Heart right ventricle (tissue), 16 donors: ENCODE measurements at places on chromosomes 2 and 18. TPM values are rescaled to one million over a fixed set of nuclear protein-coding genes. Genes with fewer than 3 reads are reported as not detected.

The MAPK4 gene
- total RNA-seq, result 29.3 TPM

The TFPI gene
- total RNA-seq, result 18.5 TPM

The NEURL3 gene
- not detected for total RNA-seq

The FHL2 gene
- 1,948 TPM for total RNA-seq

The KIF1A gene
- total RNA-seq, result 1.2 TPM

The COBLL1 gene
- 12.2 TPM for total RNA-seq

The GPR17 gene
- total RNA-seq, result not detected

The TSHZ1 gene
- total RNA-seq, result 22.1 TPM

The RSAD2 gene
- 3.9 TPM for total RNA-seq

The CCT4 gene
- 98.3 TPM for total RNA-seq

- no peaks in the 10 kb centered on the region for H3K36me3 ChIP-seq
- no peak overlapping the region for H3K27ac ChIP-seq
- DNase-seq, result no peak
- no peak overlapping the region for H3K4me3 ChIP-seq
- no peaks in the 10 kb centered on the region for H3K4me1 ChIP-seq
- H3K27me3 ChIP-seq, result peaks cover 11% of the 10 kb centered on the region
These were observed 1386.5 kb downstream of the RPIA start for GRCh38 chr2:90077948-90078347.

DNA sequence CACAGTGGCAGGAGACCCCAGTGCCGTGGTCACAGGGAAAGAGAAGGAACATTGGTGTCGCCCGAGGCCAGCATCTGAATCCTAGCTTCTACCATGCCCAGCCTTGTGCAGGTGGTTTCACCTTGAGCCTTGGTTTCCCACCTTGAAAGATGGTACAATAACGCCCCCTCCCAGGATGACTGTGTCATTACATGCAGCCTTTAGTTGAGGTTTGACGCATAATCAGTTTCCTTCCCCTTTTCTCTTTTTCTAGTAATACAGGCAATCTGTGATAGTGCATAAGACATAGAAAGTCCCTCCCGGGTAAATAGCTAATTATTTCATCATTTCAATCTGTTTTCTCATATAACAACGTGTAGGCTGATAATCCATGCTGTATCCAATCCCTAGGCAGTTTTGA, 29.8 kb upstream of the ZNF407 start:
- no peaks in the 10 kb centered on the region for H3K36me3 ChIP-seq
- H3K4me3 ChIP-seq, result no peak overlapping the region
- DNase-seq, result no peak
- H3K4me1 ChIP-seq, result no peaks in the 10 kb centered on the region
- no peak overlapping the region for H3K27ac ChIP-seq

- H3K36me3 ChIP-seq, result no peaks in the 10 kb centered on the region
- no peaks in the 10 kb centered on the region for H3K27me3 ChIP-seq
- no peak overlapping the region for H3K4me3 ChIP-seq
- H3K4me1 ChIP-seq, result no peaks in the 10 kb centered on the region
- H3K27ac ChIP-seq, result no peak overlapping the region
These were observed 414.5 kb downstream of the STK39 start for GRCh38 chr2:167832868-167833287.

DNA sequence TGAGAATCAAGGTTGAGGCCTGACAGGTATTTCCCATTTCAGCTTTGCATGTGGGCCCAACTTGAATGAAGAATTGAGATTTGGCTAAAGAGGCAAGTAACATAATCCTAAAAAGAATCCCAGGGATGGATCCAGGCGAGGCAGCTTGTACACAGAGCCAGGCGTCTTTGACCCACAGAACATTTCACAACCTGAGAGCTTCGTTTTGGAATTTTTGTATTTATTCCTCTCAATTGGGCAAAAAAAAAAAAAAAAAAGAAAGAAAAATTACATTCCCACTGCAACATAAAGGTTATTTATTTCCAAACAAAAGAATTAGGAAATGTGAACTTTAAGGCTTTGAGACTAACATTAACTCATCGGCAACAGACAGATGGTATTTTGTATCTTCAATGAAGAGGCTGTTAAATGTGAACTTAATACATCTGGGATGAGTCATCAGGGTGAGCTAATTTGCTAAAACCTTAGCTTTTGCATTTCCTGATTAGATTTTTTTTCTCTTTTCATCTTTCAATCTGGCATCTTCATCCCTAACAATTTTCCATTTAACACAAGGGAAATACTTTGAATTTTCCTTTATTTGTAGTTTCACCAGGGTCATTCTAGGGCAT, 478.5 kb upstream of the TNP1 start:
- H3K27ac ChIP-seq, result no peak overlapping the region
- DNase-seq, result no peak
- H3K27me3 ChIP-seq, result no peaks in the 10 kb centered on the region
- H3K36me3 ChIP-seq, result no peaks in the 10 kb centered on the region
- H3K4me1 ChIP-seq, result no peaks in the 10 kb centered on the region

GRCh38 chr2:119276864-119277263, 53.2 kb downstream of the STEAP3 start:
- DNase-seq, result no peak
- no peak overlapping the region for H3K27ac ChIP-seq
- peaks cover 2% of the 10 kb centered on the region for H3K4me1 ChIP-seq
- H3K36me3 ChIP-seq, result no peaks in the 10 kb centered on the region

GRCh38 chr2:2787301-2787907, 456.3 kb upstream of the MYT1L start:
- H3K36me3 ChIP-seq, result no peaks in the 10 kb centered on the region
- H3K4me3 ChIP-seq, result no peak overlapping the region
- H3K27me3 ChIP-seq, result peaks cover 12% of the 10 kb centered on the region
- H3K4me1 ChIP-seq, result no peaks in the 10 kb centered on the region
- no peak overlapping the region for H3K27ac ChIP-seq

- no peak for DNase-seq
- no peak overlapping the region for H3K4me3 ChIP-seq
- H3K27ac ChIP-seq, result no peak overlapping the region
- no peaks in the 10 kb centered on the region for H3K36me3 ChIP-seq
- H3K4me1 ChIP-seq, result peaks cover 1% of the 10 kb centered on the region
These were observed 24.3 kb upstream of the STAT1 start for GRCh38 chr2:191038241-191038725.

- no peak overlapping the region for H3K4me3 ChIP-seq
- no peak overlapping the region for H3K27ac ChIP-seq
- no peaks in the 10 kb centered on the region for H3K4me1 ChIP-seq
- no peak for DNase-seq
These were observed 170.6 kb downstream of the FIGN start for GRCh38 chr2:163565192-163565591.

DNA sequence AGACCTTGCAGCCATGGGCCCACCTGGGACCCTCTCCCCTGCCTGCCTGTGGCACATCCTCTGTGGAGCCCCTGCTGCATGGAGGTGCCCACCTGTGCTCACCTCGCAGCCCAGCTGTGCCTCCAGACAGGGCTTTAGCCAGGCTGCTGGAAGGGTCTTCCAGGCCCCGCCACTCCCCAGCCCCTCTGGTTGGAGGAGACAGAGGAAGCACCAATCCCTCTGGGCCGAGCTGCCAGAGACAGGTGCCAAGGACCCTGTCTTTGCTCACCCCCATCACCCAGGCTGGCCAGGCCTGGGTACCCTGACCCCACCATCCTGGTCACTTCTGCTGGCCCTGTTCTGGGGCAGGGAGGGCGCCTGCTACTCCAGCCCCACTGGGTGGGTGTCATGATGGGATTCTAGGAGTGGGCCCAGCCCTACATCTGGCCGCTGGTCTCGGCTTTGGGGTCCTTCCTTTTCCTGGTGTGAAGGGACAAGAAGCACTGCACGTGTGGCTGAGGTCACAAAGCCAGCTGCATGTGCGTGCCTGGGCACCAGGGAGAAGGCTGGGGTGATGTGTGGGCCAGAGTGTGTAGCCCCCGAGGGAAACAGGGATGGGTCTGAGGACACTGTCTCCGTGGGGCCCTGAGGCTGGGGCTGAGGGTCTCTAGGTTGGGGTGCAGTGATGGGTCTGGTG, 9.3 kb upstream of the NEU4 start:
- DNase-seq, result no peak
- peaks cover 17% of the 10 kb centered on the region for H3K4me1 ChIP-seq
- no peaks in the 10 kb centered on the region for H3K36me3 ChIP-seq
- H3K27me3 ChIP-seq, result no peaks in the 10 kb centered on the region

DNA sequence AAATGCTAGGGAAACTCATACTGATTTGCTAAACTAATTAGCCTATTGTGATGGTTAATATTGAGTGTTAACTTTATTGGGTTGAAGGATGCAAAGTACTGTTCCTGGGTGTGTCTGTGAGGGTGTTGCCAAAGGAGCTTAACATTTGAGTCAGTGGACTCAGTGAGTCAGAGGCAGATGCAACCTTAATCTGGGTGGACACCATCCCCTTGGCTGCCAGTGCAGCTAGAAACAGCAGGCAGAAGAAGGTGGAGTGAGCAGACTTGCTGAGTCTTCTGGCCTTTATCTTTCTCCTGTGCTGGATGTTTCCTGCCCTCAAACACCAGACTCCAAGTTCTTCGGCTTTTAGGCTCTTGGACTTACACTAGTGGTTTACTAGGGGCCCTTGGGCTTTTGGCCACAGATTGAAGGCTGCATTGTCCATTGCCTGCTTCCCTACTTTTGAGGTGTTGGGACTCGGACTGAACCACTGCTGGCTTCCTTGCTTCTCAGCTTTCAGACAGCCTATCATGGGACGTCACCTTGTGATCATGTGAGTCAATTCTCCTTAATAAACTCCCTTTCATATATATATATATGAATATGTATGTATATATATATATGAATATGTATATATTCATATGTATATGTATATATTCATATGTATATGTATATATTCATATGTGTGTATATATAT, 69.7 kb downstream of the RPRM start:
- H3K27ac ChIP-seq, result no peak overlapping the region
- H3K36me3 ChIP-seq, result no peaks in the 10 kb centered on the region
- no peak overlapping the region for H3K4me3 ChIP-seq
- H3K4me1 ChIP-seq, result no peaks in the 10 kb centered on the region

- H3K4me1 ChIP-seq, result no peaks in the 10 kb centered on the region
- H3K27ac ChIP-seq, result no peak overlapping the region
- no peaks in the 10 kb centered on the region for H3K27me3 ChIP-seq
- H3K36me3 ChIP-seq, result no peaks in the 10 kb centered on the region
- no peak for DNase-seq
These were observed 45.6 kb upstream of the GALNT3 start for GRCh38 chr2:165839610-165840009.

DNA sequence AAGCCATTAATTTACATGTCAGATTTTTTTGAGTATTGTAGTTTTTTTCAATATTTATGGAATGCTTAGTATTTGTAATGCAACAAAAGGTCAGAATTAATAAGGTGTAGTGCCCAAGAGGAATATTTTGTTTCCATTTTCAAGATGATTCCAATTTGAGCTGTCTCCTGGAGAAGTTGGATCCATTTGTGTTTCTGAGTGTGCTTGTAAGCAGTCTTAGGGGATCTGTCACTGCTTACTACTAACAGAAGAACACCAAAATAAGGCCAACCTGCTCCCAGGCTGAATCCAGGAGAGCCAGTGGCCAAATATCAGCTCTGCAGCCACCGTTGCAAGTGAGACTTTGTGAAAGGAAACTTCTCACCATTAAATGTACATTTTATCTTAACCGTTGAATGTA, 129.9 kb downstream of the AGAP1 start:
- H3K27me3 ChIP-seq, result no peaks in the 10 kb centered on the region
- H3K4me1 ChIP-seq, result peaks cover 8% of the 10 kb centered on the region
- no peak overlapping the region for H3K27ac ChIP-seq
- H3K4me3 ChIP-seq, result no peak overlapping the region

- H3K27me3 ChIP-seq, result no peaks in the 10 kb centered on the region
- no peak overlapping the region for H3K27ac ChIP-seq
- no peak overlapping the region for H3K4me3 ChIP-seq
- H3K36me3 ChIP-seq, result peaks cover 17% of the 10 kb centered on the region
These were observed 201.8 kb downstream of the GBX2 start for GRCh38 chr2:235966396-235966795.

- no peak overlapping the region for H3K27ac ChIP-seq
- H3K4me1 ChIP-seq, result no peaks in the 10 kb centered on the region
- no peaks in the 10 kb centered on the region for H3K36me3 ChIP-seq
These were observed 87.9 kb downstream of the WDPCP start for GRCh38 chr2:63500398-63500797.

GRCh38 chr2:104321116-104321795, 532.7 kb upstream of the POU3F3 start:
- no peaks in the 10 kb centered on the region for H3K4me1 ChIP-seq
- no peak overlapping the region for H3K27ac ChIP-seq
- no peak for DNase-seq
- no peak overlapping the region for H3K4me3 ChIP-seq
- peaks cover 4% of the 10 kb centered on the region for H3K27me3 ChIP-seq
- H3K36me3 ChIP-seq, result no peaks in the 10 kb centered on the region

DNA sequence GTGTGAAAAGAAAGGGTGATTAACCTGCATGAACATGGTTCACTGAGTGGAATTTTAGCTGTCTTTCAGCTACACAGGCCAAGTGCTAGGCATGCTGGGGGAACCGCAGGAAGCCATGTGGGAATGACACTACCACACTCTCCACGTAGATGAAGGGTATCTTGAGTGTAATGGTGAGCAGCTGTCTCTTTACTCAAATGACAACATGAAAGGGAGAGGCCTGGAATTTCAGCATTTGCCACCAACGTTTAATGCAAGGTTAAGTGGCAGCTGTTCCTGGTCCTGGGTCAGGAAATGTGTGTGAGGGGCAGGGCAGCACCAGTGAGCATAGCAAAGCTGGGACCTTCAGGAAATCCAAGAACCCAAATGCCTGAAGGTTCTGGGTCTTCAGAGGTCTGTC, 588.4 kb downstream of the SLC4A3 start:
- no peak overlapping the region for H3K4me3 ChIP-seq
- DNase-seq, result no peak
- H3K36me3 ChIP-seq, result no peaks in the 10 kb centered on the region
- no peaks in the 10 kb centered on the region for H3K27me3 ChIP-seq
- H3K4me1 ChIP-seq, result no peaks in the 10 kb centered on the region
- H3K27ac ChIP-seq, result no peak overlapping the region

DNA sequence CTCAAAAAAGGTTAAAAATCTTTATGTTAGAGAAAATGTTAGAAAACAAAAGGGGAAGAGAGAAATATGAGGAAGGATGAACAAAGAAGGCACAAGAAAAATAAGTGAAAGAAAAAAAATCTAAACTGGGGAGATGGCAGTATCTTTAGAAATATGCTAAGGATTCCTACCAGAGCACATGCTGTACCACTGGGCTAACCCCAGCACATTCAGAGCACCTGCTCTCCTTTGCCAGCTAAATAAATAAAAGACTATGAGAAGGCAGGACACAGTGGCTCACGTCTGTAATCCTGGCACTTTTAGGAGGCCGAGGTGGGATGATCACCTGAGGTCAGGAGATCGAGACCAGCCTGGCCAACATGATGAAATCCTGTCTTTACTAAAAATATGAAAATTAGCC, 92.2 kb upstream of the CDKL4 start:
- no peak overlapping the region for H3K4me3 ChIP-seq
- no peak overlapping the region for H3K27ac ChIP-seq
- H3K4me1 ChIP-seq, result peaks cover 18% of the 10 kb centered on the region
- H3K36me3 ChIP-seq, result peaks cover 3% of the 10 kb centered on the region
- H3K27me3 ChIP-seq, result no peaks in the 10 kb centered on the region
- no peak for DNase-seq

DNA sequence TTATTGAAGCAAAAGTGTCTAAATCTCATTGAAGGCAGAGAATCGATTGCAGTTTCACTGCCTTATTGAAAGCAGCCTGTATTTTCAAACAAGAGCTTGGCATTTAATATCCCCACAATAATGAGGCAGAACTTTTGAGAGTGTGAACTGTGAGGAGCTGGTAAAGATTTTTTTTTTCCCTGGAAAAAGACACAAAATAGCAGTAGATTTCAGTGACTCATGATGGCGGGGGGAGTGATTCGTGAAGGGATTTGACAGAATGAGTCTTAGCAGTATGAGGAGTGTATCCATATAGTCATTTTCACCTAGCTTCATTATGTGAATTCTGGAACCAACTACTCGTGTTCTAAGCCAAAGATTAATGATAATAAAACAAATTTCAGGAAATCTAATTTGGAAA, 242.9 kb downstream of the ARL6IP6 start:
- DNase-seq, result no peak
- no peaks in the 10 kb centered on the region for H3K36me3 ChIP-seq
- H3K4me1 ChIP-seq, result no peaks in the 10 kb centered on the region
- H3K27me3 ChIP-seq, result no peaks in the 10 kb centered on the region
- no peak overlapping the region for H3K27ac ChIP-seq
- H3K4me3 ChIP-seq, result no peak overlapping the region
